ENCODE measurements at places on chromosomes 16 and 17. TPM values are rescaled to one million over a fixed set of nuclear protein-coding genes. Genes with fewer than 3 reads are reported as not detected.
A peak's percentile ranks its signal among the peaks of the same experiment; 100 is the strongest.

GRCh38 chr16:30786936-30787612, at the start of gene ZNF629:
Gene ZNF629 (minus strand): TSS chr16:30787205. CDS start chr16:30784482, 2,723 bp downstream.
- peak within 1 kb of the TSS; percentile 75 for H3K4me3 ChIP-seq
- peaks cover 2% of the 10 kb centered on the region for H3K27me3 ChIP-seq
- peak; percentile 41 for DNase-seq
- peak within 1 kb of the TSS; percentile 42 for H3K27ac ChIP-seq

The HOXB7 gene
- 0.30 TPM for total RNA-seq

GRCh38 chr17:30278032-30278431, 13.7 kb downstream of the BLMH start:
- no peaks in the 10 kb centered on the region for H3K27me3 ChIP-seq
- H3K4me3 ChIP-seq, result no peak overlapping the region
- no peak overlapping the region for H3K27ac ChIP-seq
- peaks cover 35% of the 10 kb centered on the region for H3K36me3 ChIP-seq

DNA sequence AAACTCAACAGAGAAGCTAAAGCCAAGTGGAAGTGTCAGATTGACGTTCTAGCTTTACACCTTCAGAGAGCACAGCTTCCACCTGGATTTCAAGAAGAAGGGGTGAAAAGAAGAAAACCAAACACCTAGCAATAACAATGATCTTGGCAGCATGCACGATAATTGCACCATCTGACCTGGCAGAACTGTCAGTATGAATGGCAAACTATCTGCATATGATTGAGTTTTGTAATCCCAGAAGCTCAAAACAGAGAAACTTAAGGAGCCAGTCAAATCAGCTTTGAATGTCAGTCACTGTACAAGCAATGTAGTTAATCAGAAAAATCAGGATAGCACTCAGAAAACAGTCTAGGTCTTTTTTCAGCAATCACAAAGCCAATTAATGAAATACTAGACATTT, 427.1 kb downstream of the ZFHX3 start:
- no peak for DNase-seq
- no peaks in the 10 kb centered on the region for H3K4me1 ChIP-seq
- H3K27me3 ChIP-seq, result no peaks in the 10 kb centered on the region
- H3K4me3 ChIP-seq, result no peak overlapping the region
- no peaks in the 10 kb centered on the region for H3K36me3 ChIP-seq

GRCh38 chr16:67252609-67253497, 4.1 kb downstream of the SLC9A5 start:
- DNase-seq, result no peak
- H3K4me1 ChIP-seq, result peaks cover 19% of the 10 kb centered on the region
- no peak overlapping the region for H3K4me3 ChIP-seq
- no peak overlapping the region for H3K27ac ChIP-seq

The LUC7L gene
- 50.1 TPM for total RNA-seq

Data from activated CD4-positive, alpha-beta T cell treated with anti-CD3 and anti-CD28 coated beads for 36 hours (primary cell).